Kidney (tissue), 22 donors: ENCODE measurements at places on chromosomes 16 and 17. TPM values are rescaled to one million over a fixed set of nuclear protein-coding genes. Genes with fewer than 3 reads are reported as not detected.

Gene CEP112
- polyA plus RNA-seq = 17.0 TPM

Gene SP6
- 0.86 TPM for polyA plus RNA-seq

Gene CRYM
- polyA plus RNA-seq = 80.9 TPM

Gene GSDMA
- polyA plus RNA-seq = 0.80 TPM

Gene CIAO2B
- 284 TPM for polyA plus RNA-seq

GRCh38 chr16:85698935-85699558, 10.3 kb upstream of the GINS2 start:
- no peak for DNase-seq

GRCh38 chr17:80965606-80966005, 26.0 kb upstream of the CHMP6 start:
- DNase-seq = no peak

- DNase-seq = no peak
Measured at GRCh38 chr16:35731341-35732040, 2272.1 kb downstream of the TP53TG3F start.

DNA sequence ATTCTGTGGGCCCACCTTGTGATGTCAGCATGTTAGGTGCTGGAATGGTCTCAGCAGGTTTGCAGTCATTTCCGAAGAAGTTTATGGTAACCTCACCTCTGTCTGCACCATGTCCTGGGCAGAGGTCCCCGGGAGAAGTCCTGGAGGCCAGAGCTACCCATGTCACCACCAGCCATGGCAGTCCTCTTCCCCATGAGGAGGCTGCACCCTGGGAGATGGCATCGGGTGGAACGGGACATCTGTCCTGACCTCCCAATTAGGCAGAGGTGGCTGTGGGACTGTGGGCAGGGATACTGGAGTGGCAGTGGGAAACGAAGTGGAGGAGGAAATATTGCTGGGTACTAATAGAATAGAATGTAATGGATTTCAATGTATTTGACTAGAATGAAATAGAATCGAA, 511.8 kb upstream of the WSB1 start:
- DNase-seq = no peak

DNA sequence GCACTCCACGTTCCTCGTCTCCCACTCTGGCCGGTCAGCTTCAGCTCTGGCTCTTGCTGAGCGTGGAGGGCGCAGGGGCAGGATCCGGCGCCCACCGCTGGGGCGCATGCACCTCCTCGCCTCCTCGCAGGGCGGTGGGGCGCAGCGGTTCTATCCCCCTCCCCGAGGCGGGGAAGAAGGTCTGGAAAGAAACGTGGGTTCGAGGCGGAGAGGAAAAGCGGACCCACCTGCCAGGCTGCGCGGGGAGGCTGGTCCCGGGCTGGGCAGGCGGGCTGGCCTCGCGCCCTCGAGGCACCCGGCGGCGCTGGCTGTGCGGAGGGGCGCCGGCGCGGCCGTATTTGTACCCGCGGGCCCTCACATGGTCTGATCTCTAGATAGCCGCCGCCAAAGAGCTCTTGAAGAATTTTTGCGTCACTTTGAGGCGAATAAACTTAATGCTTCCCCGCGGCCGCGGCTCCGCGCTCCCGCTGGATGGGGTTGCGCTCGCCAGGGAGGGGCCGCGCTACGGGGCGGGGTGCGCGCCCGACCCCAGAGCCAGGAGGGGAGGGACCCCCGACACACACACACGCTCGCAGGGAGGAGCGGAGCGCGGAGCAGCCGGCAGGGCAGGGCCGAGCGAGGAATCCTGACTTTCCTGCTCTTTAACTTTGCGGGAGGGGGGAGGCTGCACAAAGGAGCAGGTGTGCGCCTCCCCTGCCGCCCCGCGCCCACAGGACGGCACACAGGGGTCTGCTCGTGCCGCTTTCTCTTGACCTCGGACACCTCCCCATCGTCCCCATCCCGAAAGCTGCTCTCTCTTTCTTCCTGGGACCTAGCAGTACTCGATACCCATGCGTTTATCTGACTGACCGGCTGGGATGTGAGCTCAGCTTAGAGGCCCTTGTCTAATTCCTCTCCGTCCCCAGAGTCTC, at the start of gene SLC6A4:
TSS of gene SLC6A4 (minus strand) at position 312 of the 911 bp plus-strand sequence. CDS start 13,739 bp downstream, outside the sequence.
- peak; percentile 54 for DNase-seq

GRCh38 chr17:43359469-43360110, 39.2 kb upstream of the ARL4D start:
- DNase-seq = no peak

- no peak for DNase-seq
Measured at GRCh38 chr16:10923650-10924214, 18.5 kb downstream of the DEXI start.
